ENCODE measurements at places on chromosomes 12 and 14.

DNA sequence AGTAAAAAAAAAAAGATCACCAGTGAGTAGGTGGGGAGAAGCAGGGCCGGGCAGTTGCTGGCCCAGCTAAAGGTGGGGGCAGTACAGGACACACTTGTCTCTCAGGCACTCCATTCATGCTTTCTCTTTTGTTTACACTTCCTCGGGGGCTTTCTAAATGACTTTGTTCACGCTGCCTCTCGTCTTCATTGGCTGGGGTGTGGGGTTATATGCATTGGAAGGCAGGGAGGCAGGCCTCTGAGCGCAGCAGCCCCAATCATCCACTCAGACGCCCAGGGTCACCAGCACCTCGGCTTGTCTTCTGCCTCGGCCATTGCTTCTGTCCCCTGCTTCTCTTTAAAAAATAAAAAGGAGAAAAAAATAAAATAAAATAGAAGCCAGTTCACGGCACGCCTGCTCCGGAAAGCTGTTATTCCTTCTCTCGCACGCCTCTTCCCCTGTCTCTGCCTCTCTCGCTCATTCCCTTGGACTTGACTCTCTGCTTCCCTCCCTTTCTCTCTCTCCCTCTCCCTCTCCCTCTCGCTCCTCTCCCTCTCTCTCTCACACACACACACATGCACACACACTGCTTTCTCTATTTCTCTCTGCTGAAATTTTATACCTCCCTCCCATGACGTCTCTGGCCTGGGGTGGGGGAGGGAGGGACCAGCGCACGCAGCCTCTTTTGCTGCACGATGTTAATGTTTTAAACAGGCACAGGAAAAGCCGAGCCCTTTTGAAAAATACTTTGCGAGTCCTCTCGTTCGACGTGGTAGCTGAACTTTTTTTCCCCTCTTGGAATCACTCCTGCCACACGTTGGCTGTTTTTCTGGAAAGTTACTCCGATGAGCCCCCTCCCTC, at the start of gene TGFB3:
Gene TGFB3, minus strand, starts transcription at position 570 of the 840 bp plus-strand sequence. CDS start 1,102 bp downstream, outside the sequence.
- DNase-seq: peak; percentile 60

DNA sequence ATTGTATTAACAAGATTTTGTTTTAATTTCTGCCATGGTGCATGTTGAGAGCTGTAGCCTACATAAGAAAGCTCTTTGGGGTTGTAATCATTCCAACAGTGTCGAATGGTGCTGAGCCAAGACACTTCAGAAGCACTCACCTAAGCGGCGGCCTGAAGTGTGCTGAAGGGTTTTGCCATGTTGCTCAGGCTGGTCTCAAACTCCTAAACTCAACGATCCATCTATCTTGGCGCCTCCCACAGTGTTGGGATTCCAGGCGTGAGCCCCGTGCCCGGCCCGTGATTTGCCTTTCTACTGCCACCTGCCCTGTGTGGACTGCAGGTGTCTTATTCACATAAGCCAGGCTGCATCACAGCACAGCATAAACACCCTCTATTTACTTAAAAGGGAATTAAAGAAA, 48.9 kb downstream of the AMN start:
- no peak for DNase-seq

DNA sequence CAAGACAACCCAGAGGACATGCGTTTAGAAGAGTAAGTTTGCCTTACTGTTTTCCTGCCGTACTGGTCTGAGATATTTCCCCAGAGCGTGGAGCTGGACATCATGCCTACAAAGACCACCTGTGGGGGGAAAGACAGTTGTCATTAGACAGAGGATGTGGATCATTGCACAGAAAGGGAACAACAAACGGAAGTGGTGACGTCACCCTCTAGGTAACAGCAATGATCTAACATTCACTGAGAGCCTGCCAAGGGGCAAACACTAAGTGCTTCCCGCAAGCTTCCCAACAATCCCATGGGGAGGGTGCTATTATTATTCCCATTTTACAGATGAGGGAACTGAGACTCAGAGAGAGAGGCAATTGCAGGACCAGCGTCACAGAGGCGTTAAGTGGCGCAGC, 48.5 kb downstream of the SVOP start:
- no peak for DNase-seq

DNA sequence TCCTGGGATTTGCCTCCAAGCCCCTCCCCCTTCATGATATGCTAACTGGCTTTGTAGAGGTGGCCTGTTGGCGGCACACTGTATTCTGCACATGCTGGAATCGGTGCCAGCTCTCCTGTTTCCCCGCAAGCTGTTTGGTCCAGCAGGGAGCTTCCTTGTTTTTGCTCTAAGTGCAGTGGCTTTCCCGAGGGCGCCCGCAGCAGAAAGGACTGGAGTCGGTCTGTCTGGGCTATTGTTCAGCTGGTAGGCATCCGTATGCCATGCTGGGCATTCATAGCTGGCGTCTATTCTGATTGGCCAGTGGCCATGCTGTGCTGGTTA, 88.9 kb upstream of the MED13L start:
- peak; percentile 62 for DNase-seq

Measured in NCI-H510A (cell line).